ENCODE measurements at places on chromosomes 2 and 18.

DNA sequence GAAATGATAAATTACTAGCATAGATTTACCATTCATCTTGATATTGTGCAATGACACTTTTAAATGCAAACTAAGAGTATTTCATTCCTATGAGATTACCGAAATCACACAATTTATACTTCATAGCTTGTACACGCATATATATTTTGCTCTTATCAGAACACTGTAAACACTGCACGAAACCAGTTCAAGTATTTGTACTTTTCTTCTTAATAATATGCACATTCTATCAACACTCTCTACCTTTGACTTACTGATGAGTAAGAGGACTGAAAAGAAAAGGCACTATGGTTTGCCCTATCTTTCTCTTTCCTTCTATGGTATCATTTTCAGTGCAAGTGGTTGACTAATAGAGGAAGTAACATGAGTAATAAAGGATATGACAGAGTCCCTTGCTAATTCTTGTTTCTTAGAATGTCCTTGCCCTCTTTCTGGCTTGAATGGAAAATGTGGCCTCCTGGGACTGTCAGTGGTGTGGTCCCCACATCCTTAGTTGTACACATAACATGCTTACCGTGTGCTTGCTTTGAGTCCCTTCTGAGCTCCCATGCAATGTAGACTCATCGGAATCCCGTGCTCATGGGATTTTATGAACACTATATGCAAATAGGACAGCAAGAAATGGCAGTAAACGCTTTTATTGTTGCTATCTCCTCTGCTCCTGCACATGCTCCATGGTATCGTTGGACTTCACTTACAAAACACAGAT, 363.5 kb upstream of the TNP1 start:
- no peak for DNase-seq

- no peak for DNase-seq
Observed at GRCh38 chr2:180360283-180360618, 353.2 kb upstream of the CWC22 start.

DNA sequence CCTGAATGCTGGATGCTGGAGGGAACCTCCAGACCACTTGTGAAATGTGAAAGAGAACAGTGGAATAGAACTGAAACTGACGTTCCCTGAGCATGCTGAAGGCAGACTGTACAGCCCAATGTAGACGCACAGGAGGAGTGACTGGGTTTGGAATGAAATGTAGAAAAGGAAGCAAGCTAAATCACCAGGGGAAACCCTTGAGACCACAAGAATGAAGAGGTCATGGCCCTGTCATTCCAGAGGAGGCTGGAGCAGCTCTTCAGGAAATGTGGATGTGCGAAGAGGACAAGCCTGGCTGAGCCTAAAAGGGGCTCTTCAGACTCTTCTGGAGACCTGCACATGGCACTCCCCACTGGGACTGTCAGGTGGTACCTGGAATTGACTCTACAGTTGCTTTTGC, 118.5 kb upstream of the ALPP start:
- DNase-seq = no peak

- DNase-seq = no peak
Observed at GRCh38 chr2:236629961-236630872, 60.6 kb downstream of the ACKR3 start.

GRCh38 chr2:100281521-100282438, 40.5 kb downstream of the LONRF2 start:
- no peak for DNase-seq

GRCh38 chr2:160752475-160753330, 259.1 kb upstream of the RBMS1 start:
- no peak for DNase-seq

GRCh38 chr18:23662309-23663263, at the start of gene ANKRD29:
TSS of gene ANKRD29 (minus strand) at chr18:23662911. CDS start at chr18:23662730, 181 bp downstream.
- DNase-seq = peak; percentile 21

GRCh38 chr2:98799375-98800329, 68.7 kb upstream of the MGAT4A start:
- DNase-seq = no peak

- no peak for DNase-seq
Observed at GRCh38 chr18:67134911-67135310, 381.6 kb downstream of the DSEL start.

GRCh38 chr2:113041871-113042270, 10.8 kb downstream of the IL36B start:
- no peak for DNase-seq

DNA sequence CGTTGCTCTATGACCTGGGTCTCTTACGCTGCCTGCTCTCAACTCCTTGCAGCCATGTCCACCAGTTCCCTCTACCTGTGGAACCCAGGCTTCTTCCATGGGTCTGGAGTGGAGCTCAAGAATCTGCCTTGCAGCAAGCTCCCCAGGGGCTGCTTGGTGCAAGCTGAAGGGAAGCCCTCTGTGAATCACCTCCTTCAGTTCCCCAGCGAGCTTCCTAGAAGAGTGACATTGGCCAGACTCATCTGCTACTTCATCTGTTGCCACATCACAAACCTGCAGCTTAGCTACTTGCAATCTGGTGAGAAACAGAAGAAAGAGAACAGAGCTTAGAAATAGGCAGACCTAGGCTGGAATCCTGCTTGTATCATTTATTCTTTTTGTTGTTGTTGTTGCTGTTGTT, 9.8 kb upstream of the EFR3B start:
- DNase-seq = no peak
